ENCODE measurements at places on chromosomes 2 and 18.

DNA sequence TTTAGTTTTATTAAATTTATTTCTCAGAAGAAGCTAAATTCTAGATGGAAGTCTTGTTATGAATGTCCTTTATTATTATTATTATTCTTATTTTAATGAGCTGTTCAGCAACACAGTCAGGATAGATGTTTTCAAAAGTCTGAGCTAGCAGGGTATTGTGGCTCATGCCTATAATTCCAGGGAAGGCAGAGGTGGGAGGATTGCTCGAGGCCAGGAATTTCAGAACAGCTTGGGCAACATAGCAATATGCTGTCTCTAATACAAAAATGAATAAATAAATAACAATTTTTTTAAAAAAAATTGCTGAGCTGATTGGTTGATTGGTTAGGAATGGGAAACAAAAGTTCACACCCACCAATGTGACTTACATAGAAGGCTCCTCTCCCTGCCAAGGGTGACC, 274.1 kb upstream of the CYRIA start:
- no peak for DNase-seq

DNA sequence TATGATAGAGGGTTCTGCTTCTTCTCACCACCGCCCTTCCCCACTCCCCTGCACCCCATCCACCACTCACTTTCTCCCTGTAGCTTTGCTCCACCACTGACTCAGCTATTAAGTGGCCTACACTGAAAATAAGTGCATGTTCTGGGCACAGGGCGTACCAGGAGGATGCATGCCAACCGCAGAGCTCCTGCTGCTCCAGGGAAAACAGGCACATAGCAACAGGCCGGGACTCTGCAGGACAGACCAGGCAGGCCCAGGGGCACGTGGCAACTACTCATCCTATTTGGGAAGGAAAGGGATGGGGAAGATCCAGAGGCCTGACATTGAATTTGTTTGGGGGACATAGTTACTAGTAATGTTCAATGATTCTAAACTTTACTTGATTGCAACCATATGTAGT, 28.4 kb downstream of the ARL4C start:
- no peak for DNase-seq

DNA sequence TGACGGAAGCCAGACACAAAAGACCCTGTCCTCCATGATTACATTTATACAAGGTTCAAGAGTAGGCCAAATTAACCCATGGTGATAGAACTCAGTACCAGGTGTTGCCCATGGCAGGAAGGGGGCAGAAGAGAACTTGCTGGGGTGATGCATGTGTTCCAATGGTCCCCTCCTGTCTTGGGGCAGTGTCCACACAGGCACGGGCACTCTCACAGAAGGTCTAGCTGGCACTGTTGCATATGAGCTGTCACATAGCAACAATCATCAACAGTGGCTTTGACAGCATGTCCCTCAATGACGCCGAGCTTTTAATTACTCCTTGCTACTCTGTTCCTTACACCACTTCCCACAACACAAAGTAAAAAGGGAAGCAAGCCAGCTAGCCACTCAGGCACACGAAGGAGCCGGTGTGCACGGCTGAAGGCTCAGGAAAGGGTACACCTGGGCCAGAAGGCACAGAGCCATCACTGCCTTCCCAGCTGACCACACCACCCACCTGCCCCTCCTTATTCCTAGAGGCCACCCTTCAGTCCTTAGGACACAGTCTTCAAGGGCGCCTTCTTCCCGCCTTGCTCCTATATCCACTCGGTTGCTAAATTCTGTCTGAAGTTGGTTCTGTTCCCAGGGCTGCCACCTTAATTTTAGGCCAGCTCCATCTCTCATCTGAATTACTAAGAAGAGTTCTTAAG, 28.9 kb downstream of the RPL31 start:
- DNase-seq: no peak

DNA sequence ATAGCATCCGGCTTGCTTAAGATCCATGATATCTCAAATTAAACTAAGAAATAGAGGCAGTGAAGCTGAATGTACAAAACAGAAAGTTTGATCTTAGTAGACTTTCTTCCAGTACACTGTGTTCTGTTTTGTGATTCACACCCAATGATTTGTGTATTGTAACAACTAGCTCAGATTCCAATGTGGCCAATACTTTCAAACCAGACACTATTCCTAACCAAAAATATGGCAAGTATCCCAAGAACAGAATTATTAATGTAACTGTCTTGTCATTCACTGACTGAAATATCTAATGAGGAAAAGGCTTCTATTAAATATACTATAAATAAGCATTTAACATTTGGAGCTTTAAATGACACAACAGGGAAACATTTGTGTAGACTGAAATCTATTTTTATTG, 299.1 kb downstream of the NRXN1 start:
- no peak for DNase-seq

DNA sequence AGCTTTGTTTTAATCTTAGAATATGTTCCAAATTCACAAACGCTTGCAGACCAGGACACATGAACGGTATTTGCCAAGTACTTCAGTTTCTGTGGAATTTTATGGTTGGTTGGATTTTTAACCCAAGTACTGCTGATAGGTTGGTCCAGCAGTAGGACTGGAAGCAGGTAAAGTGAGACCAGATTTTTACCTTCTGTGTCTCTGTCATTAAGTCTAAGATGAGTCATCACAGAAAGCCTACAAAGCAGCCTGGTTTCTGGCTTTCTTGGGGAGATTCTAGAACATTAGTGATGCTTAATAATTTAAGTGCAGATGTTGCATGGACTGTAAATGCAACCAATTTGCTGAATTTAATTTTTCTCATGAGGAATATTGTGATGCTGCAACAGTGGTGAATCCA, 100.5 kb downstream of the SCG2 start:
- DNase-seq: no peak

DNA sequence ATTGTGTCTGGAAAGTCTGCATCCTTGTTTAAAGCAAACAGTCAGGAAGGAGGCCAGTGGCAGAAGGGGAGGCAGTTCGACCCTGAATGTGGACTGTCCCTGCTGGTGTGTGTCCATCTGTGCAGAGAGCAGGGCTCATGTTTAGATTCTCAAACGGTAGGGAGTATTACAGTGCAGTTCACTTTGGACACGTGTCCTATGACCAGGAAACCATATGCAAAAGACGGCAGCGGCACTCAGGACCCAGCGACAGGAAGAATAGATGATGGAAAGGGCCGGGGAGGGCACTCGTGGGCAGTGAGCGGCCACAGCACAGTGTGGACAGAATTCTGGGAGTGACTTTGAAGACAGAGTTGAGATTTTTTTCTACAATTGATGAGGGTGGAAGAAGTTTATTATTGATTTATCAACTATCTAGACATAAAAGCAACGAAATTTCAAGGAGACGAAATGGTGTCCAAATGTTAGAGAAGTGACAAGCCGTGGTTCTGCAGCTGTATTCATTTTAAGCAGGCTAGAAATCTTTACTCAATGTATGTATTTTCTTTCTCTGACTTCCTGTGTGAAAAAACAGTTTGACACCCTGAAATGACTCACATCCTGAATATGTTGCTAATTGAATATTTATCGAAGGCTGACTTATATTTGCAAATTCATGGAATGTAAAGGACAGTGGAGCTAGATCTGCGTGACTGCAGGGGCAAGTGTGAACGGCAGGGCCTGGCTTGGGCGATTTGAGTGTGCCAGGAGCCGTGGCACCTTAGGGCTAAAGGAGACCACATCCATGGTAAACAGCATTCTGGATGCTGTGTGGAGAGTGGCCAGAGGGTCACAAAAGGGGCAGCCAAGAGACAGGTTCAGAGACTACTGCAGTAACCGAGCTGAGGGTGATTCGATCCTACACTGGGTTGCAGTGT, 214.2 kb downstream of the PTGR3 start:
- DNase-seq: no peak
